CD8-positive, alpha-beta memory T cell (primary cell): ENCODE measurements at places on chromosomes 7 and 10. TPM values are rescaled to one million over a fixed set of nuclear protein-coding genes. Genes with fewer than 3 reads are reported as not detected.

DNA sequence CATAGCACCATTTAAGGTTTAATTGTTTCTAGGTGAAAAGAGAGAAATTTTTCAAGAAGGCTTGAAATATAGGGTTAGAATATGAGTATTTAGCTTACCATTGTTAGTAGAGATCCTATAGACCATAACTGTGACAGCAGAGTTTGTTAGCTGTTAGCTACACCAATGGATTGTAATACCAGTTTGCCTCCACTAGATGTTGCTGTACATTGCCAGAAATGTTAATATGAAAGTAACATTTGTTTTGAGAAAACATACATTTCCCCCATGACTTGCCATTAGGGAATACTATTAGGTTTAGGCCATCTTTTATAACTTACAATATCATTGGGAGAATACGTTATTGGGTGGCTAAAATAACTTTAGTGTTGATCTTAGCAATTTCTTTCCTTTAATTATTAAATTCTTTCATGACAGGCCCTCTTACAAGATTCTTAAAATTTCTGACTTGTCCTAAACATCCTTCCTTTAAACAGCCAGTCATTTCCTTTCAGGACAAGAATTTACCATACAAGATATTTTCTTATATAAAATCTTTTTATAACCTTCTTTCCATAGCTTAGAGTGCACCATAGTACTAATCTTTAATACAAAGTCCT, 39.5 kb downstream of the ZNF117 start:
- peak; percentile 35 for DNase-seq

GRCh38 chr7:183496-184292, 8.7 kb upstream of the FAM20C start:
- no peak for DNase-seq

DNA sequence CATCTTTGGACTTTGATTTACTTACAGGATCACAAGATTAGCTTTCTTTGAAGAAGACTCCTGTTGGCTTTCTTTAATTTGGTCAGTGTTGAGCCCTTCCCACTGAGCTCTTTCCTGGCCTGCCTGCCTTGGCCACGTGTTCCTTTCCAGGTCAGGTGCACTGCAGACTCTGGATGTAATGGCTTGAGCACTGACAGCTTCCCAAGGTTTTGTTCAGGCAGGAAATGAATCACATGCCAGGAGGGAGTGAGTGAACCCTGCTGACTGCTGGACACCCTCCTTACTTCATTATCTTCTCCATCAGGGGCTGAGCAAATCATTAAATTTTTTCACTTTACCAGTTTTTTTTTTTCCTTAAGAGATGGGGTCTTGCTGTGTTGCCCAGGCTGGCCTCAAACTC, 29.8 kb downstream of the SNX10 start:
- DNase-seq = no peak

- DNase-seq = no peak
These were observed 43.4 kb downstream of the CLIP2 start for GRCh38 chr7:74332373-74333176.

DNA sequence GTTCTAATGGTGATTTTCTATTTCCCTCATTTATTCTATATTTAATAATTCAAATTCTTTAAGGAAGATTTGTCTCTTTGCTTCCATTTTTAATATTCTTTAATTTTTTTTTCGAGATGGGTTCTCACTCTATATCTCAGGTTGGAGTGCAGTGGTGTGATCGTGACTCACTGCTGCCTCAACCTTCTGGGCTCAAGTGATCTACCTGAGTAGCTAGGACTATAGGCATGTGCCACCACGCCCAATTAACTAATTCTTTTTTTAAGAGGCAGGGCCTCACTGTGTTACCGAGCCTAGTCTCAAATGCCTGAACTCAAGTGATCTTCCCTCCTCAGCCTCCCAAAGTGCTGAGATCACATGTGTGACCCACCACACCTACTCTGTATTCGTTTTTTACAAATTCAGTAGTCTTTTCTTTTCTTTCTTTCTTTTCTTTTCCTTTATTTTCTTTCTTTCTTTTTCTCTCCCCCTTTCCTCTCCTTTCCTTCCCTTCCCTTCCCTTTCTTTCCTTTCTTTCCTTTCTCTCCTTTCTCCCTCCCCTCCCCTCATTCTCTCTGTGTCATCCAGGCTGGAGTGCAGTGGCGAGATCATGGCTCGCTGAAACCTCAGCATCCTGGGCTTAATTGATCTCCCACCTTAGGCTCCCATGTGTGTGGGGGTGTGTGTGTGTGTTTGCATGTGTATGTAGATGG, 323.1 kb downstream of the ADK start:
- DNase-seq = no peak

DNA sequence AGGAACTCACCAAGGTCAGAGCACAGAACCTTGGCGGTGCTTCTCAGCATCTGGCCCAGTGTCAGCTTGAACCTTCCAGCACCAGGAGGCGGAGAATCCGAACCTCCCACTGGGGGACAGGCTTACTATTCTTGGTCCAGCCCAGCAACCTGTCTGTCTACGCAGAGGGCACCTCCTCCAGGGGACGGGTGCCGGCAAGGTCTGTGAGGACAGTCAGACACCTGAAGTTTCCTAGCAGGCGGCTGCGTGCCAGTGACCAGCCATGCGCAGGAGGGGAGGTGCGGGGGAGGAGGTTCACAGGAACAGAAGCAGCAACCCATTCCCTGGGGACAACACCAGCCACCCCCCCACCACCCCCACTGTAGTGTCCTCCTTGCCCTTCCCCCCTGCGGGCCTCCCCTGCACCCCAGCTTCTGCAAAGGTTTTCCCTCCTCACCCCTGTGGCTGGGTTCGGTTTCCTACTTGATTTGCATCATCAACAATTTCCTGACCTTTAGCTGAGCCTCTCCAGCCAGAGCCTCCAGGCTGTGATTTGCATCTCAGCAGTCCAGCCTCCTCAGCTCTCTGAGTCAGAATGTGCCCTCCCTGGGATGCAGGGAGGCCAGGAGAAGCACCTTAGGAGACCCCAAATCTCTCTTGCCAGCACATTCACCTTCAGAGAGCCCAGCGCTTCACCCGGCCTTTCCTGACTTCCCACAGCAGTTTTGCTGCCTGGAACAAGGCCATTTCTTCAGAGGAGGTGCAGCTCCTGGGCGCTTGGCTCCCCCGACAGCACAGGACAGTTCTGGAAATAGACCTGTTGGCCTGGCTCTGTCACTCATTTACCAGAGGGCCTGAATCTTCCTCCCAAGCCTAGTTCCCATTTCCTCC, 107.5 kb upstream of the NPS start:
- no peak for DNase-seq

DNA sequence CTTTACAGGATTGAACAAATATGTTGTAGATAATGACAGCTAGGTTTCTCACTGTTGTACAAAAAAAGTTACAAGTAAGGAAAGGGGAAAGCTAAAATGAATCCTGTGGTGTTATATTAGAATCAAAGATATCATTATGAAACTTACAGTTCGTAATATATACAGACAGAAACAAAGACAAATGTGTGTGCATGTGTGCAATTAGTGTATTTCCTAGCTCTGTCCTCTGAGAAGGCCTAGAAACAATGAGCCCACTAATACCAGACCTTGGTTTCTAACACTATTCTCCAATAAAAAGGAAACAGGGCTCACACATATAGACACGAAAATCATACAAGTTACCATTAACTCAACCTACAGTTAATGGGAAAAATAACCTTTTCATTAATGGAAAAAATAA, 8.0 kb downstream of the KDM7A start:
- DNase-seq = no peak

The RASA4 gene
- polyA plus RNA-seq = 18.0 TPM

The IL2RA gene
- polyA plus RNA-seq = 8.3 TPM

The CALML3 gene
- not detected for polyA plus RNA-seq
